ENCODE measurements at places on chromosomes 11 and 22.

DNA sequence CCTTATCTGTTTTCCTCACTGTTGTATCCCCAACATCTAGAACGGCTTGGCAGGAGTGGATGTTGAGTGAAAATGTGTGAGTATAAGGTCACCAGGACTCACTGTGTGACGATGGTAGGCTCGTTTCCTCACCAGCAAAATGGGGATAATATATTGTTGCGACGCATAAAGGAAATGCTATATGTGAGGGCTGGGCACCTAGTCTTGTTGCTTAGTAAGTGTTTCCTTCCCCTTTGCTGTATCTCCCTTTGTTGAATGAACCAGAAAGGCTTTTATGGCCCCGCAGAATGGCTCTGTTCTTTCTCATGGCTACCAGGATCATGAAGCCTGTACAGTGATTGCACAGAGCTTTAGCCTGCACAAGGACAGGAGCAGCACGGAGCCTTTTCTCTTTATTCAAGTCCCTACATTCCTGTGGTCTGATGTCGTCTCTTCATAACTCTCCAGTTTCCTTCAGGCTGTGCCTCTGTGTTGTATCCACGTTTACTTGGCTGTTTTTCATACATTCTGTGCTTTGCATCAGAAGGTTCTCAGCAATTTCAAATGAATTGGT, 5.4 kb downstream of the TNRC6B start:
- peak; percentile 48 for DNase-seq

GRCh38 chr11:126857860-126858808, 142.4 kb downstream of the KIRREL3 start:
- DNase-seq: no peak

DNA sequence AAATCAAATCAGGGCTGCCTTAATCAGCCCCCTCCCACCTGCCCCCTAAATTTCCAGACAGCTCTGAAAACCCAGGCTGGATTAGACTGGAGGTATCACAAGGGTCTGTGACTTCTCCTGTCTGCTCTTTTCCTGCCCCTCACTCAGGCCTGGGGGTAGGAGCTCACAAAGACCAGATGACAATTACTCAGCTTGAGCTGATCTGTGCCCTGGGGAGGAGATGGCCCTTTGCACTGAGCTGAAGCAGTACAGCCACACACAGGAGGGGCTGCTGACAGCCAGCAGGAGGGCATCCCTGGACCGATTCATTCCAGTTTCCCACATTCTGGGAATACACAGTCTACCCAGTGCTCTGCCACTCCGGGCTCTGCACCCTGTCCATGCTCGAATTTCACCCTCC, 4.2 kb downstream of the ABCC8 start:
- no peak for DNase-seq

DNA sequence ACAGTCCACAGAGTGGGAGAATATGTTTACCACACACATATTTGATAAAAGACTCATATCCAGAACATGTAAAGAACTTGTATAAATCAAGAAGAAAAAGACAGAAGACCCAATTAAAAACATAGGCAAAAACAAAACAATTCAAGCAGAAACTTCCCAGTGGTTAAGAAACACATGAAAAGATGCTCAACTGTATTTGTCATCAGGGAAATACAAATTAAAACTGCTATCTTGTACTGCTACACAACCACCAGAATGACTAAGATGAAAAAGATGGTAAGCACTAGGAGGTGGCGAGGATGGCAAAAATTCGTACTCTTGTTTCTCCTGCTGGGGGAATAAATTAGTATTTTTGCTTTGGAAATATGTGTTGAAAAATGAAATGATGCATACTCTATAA, 192.3 kb upstream of the C11orf87 start:
- no peak for DNase-seq

DNA sequence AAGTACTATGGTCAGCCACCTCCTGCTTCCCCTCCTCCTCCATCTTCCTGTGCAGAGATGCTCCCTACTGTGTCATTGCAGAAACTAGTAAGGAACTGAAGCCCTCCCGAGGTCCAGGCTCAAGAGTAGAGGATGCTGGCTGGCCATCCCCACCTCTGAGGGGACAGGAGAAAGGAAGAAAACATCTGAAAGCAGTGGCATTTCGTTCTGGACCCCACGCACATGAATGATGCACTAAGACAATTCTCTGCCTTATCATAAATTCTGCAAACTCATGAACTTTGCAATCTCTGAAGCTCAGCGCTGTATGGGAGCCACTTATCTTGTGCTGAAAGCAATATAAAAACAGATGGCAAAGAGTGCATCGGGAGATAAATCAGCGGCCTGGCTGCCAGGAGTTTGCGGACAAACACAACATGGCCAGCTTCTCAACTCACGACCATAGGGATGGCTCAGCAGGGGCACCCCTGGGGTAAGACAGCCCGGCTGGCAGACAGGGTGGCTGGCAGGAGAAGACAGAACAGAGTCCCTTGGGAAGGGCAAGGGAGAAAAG, 306.4 kb downstream of the NXPE2 start:
- no peak for DNase-seq

DNA sequence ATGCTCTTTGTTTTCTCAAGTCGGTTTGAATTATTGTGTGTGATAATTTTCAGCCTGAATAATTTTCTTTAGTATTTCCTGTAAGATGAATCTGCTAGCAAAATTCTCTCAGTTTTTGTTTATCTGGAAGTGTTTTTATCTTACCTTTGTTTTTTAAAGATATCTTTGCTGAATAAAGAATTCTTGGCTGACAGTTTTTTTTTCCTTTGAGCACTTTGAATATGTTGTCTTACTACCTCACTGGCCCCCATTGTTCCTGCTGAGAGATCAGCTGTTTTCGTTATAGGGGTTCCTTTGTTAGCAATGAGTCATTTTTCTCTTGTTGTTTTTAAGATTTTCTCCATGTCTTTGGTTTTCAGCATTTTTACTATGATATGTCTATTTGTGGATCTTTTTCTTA, 63.0 kb downstream of the HORMAD2 start:
- DNase-seq: no peak

DNA sequence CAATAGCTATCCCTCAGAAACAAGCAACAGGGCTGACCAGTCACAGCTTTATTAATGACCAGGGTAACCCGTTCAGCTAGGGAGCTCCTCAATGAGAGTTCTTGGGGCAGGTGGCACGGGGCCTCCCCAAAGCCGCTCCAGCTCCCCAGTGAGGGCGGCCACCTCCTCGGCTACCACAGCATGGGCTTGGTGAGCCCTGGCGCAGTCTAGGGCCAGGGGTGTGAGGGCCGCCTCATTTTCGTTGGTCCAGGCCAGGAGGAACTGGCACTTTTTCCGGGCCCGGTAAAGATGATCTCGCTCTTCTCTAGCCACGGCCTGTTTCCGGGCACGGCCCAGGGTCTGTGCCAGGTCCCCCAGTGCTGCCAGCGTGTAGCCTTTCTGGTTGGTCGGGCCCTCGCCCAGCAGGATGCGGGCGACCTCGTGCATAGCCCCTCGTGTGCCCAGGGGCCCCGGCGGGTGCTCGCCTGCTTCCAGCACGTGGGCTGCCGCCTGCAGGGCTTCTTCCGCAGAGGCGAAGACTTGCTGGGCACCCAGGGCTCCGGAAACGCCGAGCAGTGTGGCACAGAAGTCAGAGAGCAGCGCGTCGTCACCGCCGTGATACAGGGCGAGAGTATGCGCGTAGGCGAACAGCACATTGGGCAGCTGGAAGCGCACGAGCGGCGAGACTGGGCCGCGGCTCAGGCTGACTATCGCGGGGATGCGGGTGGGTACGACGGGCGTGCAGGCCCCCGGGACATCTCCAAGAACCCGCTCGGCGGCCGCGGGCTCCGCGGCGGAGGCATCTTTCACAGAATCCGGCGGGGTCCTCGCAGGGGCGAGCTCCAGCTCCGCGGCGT, 913 bp downstream of the ZNHIT2 start:
- DNase-seq: peak; percentile 71

DNA sequence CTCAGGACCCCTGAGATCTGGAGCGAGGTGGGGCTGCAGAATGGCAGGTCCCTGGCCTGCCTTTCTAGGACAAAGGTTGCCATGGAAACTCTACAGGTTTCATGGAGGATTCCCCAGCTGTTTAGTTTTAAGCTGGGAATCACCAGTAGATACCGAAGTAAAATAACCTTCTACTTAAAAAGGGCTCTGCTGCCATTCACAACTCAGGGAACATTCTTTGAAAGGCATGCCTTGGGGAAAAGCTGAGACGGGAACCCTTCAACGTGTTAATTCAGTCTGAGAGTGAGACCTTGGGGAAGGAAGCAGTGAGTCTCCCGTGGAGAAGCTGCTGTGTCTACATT, 493.3 kb downstream of the BRD1 start:
- DNase-seq: no peak

DNA sequence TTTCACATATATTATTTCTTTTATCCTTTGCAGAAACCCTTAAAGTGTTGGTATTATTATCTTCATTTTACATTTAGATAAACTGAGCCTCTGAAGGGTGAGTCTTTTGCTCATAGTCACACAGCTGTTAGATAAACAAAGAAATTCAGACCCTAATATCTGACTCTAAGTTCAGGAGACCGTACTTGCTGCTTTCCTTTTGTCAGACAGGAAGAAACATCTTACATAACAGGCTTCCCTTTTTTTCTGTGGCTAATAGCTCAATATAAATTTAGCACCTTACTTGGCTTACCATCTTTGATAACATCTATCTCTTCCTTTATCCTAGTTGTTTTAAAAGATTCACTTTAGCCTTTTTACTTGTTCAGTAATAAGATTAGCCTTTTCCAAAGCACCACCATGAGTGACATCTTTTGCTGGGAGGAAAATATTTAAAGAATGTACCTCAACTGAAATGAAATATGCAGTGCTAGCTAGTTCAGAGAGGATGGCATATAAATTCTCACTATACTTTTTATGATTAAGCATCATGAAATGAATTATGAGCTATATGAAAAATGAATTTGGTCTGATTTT, 128.6 kb downstream of the WNT11 start:
- DNase-seq: no peak

DNA sequence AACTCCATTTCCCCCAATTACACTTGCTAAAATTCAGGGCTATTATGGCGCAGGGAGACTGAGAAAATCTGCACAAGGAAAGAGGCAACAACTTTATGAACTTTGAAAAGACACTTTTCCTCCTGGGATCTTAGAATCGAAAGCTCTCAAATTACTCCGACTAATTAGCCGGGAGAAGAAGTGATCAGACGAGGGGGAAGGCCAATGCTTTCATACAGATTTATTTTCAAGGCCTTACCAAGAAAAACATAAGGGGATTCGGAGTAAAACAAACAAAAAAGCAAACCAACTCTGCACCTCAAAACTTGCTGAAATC, 1.6 kb downstream of the PAX6 start:
- DNase-seq: no peak

DNA sequence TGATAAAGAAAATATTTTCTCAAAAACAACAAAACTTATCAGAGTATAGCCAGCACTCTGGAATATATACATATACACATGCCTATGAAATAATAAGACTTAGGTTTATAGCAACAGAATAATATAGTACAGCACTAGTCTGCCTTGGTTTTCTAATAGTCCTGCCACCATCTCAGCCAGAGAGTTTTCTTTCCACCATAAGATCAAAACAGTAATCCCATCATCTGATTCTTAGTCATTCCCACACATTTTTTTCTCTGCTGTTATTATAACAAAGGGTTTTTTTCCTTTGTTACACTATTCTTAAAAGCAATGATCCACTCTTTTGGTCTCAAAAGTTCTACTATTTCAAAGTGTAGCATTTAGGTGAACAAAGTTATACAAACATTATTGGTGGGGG, 15.1 kb downstream of the MTMR2 start:
- DNase-seq: no peak

DNA sequence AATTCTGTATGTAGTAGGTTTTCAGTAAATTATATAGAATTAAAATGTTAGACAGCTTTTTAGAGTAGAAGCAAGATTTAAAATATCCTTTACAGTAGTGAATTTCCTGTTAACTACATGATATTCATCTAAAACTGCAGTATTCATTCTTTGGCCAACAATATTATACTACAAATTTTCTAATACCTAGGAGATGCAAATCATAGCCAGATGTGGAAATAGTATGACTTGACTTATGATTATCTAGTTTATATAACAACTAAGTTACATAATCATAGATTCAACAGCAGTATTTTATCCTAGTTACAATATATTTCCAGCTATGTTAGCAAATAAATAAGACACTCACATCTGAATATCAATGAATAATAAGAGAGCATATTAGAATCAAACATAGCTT, 163.2 kb downstream of the MSANTD4 start:
- DNase-seq: no peak

DNA sequence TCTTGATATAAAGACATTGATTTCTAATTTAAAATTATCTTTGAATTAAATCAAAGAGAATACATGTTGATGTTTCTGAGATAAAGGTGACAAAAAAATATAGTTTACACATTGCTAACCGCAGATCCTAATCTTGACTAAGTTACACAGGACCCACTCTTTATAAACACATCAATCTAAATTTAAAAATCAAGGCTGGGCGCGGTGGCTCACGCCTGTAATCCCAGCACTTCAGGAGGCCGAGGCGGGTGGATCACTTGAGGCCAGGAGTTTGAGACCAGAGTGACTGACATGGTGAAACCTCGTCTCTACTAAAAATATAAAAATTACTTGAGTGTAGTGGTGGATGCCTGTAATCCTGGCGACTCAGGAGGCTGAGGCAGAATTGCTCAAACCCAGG, 1.9 kb downstream of the ARFGAP3 start:
- no peak for DNase-seq

DNA sequence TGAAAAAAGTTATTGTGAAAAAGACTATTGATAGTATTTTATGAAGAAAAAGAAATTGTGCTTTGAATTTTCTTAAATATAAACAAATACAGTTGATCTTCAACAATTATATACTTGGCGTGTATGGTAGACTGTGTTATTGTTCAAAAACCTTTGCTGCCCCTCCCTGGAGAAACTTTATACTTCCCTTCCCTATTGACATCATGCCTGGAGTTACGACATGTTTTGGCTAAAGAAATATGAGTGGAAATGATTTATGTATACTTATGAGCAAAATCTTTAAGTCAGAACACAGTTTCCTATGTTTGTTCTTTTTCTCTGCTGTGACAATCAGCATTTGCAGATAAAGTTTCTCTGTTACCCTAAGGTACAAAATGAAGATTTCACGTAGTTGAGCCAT, 243.8 kb downstream of the TMEM135 start:
- no peak for DNase-seq

GRCh38 chr11:132349811-132350733, 979.7 kb downstream of the NTM start:
- no peak for DNase-seq

- no peak for DNase-seq
Observed at GRCh38 chr11:19187114-19187832, 14.5 kb downstream of the CSRP3 start.

GRCh38 chr22:30441088-30441487, 15.5 kb downstream of the MTFP1 start:
- no peak for DNase-seq
